Osteocyte (in vitro differentiated cells): ENCODE measurements at places on chromosomes 3 and 15. TPM values are rescaled to one million over a fixed set of nuclear protein-coding genes. Genes with fewer than 3 reads are reported as not detected.

DNA sequence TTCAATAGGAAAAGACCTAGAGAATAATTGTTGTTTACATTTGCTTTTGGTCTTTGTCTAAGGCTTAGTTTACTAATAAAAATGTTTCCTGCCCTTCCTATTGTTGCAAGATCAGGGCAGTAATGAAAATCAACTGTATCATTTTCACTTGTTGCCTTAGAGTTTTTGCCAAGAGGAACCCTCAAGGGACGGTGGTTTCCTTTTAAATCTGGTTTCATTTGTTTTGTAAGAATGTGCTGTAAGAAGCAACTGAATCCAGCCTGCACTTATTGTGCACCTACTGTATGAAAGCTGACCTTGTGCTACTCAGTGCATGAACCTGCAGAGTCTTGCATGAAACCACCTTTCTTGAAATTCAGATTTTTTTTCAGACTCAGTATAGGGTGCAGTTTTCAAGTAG is 5.3 kb downstream of the IGF1R start:
- no peak for DNase-seq
- peaks cover 64% of the 10 kb centered on the region for H3K4me1 ChIP-seq
- H3K27me3 ChIP-seq: no peaks in the 10 kb centered on the region
- peaks cover 6% of the 10 kb centered on the region for H3K36me3 ChIP-seq
- H3K4me3 ChIP-seq: no peak overlapping the region

- DNase-seq: no peak
- no peaks in the 10 kb centered on the region for H3K27me3 ChIP-seq
- no peaks in the 10 kb centered on the region for H3K4me1 ChIP-seq
- H3K4me3 ChIP-seq: no peak overlapping the region
Observed at GRCh38 chr15:41819455-41820050, 8.3 kb upstream of the JMJD7 start.

MESP1 gene
- total RNA-seq: 2.1 and 2.2 TPM in 2 replicates

DNA sequence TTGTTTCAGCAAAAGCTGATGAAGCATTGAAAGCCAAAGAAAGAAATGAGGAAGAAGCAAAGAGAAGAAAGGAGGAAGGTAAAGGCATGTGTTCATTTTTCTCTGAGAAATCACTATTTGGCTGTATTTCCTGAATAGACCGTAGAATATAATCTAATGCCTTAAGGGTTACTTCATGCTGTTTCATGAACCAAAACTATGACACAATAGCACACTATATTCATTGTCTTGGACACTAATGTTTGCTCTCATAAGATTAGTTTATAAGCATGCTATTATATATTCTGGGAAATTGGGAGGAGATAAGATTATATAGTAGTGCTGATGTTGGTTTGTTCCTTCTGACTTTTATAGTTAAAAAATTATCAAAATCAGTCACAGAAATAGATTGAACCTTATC is 110.1 kb upstream of the MLF1 start:
- no peaks in the 10 kb centered on the region for H3K4me1 ChIP-seq
- H3K36me3 ChIP-seq: no peaks in the 10 kb centered on the region
- DNase-seq: no peak
- no peaks in the 10 kb centered on the region for H3K27me3 ChIP-seq

DNA sequence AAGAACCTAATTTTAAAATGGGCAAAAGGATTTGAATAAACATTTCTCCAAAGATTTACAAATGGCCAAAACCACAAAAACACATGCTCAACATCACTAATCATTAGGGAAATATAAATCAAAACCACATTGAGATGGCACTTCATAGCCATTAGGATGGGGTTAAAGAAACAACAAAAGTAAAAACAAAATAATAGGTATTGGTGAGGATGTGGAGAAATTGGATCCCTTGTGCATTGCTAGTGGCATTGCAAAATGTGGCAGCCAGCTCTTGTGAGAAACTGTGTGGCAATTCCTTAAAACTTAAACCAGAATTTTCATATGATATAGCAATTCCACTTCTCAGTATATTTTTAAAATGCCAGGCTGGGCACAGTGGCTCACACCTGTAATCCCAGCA is 126.5 kb downstream of the STT3B start:
- H3K4me1 ChIP-seq: no peaks in the 10 kb centered on the region
- H3K27ac ChIP-seq: no peak overlapping the region
- DNase-seq: no peak
- H3K4me3 ChIP-seq: no peak overlapping the region
- H3K36me3 ChIP-seq: peaks cover 52% of the 10 kb centered on the region

DNA sequence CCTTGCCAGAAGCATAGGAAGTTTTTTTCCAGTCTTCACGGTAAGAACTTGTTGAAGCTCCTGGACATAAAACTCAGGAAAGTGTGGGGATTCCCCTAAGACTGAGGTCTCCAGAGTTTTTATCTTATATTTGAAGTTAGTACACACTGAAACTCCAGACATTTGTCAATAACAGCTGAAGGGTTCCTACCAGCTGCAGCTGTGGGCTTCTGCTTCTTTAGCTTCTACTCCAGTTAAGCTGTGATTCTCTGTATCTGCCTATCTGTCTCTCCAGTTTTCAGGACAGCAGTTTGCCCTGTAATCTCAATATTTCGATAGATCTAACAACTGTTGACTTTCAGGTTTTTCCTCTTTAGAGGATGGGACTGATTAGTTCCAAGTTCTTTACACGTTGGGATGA is 966.0 kb upstream of the SEMA6D start:
- no peaks in the 10 kb centered on the region for H3K27me3 ChIP-seq
- H3K4me1 ChIP-seq: no peaks in the 10 kb centered on the region
- H3K4me3 ChIP-seq: no peak overlapping the region
- DNase-seq: no peak
- no peaks in the 10 kb centered on the region for H3K36me3 ChIP-seq
- H3K27ac ChIP-seq: no peak overlapping the region

DNA sequence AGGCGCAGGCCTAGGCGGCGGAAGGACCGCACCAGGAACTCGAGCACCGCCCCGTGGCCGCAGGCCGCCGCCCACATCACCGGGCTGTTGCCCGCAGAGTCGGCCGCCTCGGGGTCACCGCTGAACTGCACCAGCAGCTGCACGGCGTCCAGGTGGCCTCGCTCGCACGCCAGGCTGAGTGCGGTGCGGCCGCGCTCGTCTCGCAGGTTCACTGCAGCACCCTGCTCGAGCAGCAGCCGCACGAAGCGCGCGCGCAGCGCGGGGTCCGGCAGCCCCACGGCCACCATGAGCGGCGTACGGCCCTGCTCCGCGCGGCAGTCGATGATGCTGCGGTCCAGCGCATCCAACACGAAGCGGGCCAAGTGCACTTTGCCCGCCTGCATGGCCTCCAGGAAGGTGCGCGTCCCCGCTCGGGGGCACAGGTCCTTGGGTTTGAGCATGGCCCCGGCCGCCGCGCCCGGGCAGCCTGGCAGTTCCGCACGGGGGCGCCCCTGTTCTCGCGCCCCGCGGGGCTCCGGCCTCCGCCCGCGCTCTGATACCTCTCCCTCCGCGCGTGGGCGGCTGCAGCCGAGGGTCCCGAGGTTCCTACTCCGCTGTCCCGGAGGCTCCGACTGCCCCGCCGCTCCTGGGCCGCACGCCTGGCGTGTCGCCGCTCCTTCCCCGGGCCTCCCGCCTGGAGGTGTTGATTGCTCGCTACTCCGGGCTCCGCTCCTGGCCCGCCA is 556 bp downstream of the ANKRD63 start:
- peak overlapping the region; percentile 65 for H3K4me3 ChIP-seq
- no peak overlapping the region for H3K27ac ChIP-seq
- no peaks in the 10 kb centered on the region for H3K36me3 ChIP-seq
- peaks cover 27% of the 10 kb centered on the region for H3K4me1 ChIP-seq
- no peak for DNase-seq
- peaks cover 34% of the 10 kb centered on the region for H3K27me3 ChIP-seq
